ENCODE measurements at places on chromosomes 1 and 21.

GRCh38 chr1:66943361-66943969 lies 18.7 kb downstream of the MIER1 start:
- no peak for DNase-seq

DNA sequence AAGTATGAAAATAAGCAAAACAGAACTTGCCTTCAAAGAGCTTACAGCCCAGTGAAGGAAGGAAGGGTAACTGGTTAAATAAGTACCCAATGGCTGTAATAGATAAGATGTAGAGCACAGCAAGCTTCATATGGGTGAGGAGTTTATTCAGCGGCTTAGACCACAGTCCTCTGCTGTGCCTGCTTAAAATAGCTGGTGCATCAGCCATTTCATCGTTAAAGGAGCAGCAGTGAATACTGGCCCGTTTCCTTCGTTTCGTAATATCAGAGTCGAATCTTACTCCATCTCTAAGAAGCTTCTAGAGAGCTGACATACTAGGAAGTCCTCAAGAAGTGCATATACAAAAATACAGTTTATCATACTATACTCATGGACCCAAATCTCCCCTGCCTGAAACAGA lies 286.5 kb downstream of the NFIA start:
- DNase-seq: no peak

- no peak for DNase-seq
Measured at GRCh38 chr1:115179397-115180079, 90.2 kb upstream of the TSPAN2 start.

- no peak for DNase-seq
Measured at GRCh38 chr1:106038260-106038659, 1018.2 kb upstream of the PRMT6 start.

GRCh38 chr1:115193046-115193828 lies 103.9 kb upstream of the TSPAN2 start:
- DNase-seq: no peak

DNA sequence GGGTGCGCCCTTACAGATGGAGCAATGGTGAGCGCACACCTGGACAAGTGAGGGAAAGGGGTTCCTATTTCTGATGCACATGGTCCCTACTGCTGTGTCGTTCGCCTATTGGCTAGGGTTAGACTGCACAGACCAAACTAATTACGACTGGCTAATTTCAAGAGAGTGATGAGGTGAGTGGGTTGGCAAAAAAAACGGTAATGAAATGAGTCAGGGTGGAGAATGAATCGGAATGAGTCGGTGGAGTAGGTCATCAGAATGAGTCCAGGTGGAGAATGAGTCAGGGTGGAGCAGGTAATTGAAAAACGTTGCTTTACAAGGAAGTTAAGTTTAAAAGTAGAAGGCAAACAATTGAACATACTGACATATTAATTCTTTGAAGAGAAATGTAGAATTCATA lies 79.8 kb downstream of the WDR4 start:
- DNase-seq: no peak

DNA sequence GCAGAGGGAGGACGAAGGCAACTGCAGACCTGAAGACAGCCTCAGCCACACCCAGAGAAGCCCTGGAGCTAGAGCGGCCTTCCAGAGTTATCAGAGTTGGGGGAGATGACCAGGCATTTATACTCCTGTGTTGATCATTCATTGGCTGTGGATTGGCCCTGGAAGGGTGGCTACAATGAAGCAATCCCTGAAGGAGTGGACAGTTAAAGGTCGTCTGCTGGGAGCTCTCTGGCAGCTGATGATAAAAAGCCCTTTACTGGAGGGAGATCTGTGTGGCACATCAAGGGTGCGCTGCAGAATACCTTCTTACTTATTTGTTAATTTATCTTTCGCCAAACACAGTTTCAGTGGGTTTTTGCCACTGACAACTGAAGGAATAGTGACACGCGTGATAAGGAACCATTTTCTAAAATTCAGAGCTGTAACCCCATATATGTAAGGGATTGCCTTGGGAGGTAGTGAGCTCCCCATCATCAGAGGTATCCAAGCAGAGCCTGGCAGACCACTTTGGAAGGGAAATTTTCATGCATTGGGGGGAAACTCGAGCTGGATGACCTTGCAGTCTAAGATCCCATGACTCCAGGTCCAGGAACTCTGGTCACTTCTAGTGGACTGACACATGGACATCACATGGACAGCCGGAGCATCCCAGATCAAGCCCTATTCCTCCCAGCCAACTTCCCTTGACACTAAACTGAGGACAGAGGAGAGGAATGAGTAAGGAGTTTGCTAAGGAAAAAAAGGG lies 126.4 kb upstream of the GADD45A start:
- DNase-seq: no peak

DNA sequence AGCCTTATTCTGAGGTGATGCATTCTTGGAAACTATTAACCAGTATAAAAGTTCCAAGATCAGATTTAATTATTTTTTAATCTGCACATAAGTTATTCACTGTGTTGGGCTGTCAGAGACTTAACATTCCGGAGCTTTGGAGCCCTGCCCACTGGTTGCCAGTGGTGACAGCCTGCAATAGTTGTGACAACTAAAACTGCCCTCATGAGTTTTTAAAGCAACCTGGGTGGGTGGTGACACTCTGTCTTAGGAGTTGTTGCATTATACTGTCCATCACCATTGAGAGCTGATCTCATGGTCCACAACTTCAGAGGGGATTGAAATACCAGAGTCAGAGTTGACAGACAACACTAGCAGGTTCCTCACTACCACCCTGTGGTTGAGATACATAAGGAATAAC lies 653.9 kb upstream of the USP24 start:
- no peak for DNase-seq

GRCh38 chr1:44355582-44356305 lies 687 bp upstream of the ERI3 start:
- no peak for DNase-seq

DNA sequence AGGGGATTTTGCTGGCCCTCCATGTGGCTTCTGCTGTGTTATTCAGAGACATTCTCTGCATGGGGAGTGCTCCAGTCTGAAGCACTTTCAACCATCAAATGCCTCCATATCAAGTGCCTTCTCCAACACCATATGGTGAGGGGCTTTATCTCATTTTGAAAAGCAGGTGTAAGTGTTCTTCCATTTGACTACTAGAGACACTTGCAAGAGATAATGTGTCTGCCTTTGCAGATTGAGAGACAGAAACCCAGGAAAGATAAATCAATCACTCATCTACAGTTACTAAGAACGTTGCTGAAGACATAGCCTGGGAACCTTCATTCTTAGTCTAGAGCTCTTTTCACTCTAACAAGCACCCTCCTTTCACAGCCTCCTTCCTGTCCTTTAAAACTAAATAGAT lies 29.5 kb upstream of the REG4 start:
- no peak for DNase-seq

DNA sequence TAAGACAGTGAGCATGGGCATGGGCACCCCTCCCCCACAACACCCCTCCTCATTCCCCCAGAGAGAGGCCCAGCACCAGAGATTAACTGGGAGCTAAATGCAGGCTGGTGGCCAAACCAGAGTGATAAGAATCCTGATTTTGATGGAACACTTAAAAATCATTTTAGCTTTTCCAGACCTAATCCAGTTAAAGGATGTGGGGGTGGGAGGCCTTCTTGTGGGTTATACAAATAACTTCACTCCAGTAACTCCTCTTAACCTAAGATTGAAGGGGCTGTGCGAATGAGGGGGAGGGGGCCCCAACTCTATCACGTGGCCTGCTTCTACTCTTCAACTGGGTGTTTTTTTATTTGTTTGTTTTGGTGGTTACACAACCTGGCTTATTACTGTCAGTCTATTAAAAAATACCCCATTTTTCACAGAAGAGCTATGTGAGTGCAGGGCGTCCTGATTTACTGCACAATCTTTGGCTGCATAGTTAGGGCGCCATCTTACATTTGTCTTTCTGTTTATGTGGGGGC lies 398.1 kb upstream of the LYPLAL1 start:
- no peak for DNase-seq

DNA sequence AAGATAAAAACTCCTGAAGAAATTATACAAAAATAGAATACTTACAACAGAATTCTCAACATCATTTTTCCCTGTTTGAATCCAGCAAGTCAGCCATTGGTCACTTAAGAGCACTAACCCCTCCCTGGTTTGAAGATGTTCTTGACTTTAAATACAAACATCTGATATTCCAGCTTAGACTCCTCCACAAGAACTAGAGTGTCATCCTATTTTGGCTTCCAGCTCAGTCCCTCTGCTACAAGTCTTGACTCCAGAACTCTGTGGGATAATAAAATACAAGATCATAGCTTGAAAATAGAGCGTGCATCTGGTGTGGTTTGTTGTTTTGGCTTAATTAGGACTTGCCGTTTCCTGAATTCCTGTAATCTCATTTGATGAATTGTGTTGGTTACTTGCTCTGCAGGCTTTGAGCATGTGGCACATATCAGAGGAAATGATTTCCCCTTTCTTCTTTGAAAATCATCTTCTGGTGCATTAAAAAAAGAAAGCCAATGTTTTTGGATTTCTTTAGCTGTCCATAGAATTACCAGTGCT lies 63.7 kb upstream of the DPT start:
- no peak for DNase-seq

GRCh38 chr1:150160964-150161621 lies 11.4 kb downstream of the PLEKHO1 start:
- no peak for DNase-seq

- DNase-seq: peak; percentile 91
Measured at GRCh38 chr1:50968158-50968820, 1.8 kb upstream of the CDKN2C start.

- DNase-seq: peak; percentile 71
Measured at GRCh38 chr1:2205191-2205952, 10.8 kb upstream of the FAAP20 start.

DNA sequence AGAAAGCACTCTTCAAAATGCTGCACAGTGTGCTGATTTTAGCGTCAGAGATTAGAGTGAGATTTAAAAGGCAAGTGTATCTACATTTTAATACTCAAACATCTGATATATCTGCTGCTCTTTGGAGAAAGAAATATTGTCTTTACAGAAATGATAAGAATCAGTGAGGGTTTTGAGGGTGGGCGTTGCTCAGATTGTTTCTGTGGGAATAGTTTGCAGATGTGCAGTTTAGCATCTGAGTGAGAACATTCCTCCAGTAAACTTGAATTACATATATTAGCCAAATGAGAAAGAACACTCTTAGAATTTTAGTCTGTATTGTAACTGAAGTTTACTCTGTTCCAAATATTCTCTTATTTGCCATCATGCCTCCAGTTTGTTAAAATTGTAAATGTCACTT lies 549.2 kb downstream of the NEGR1 start:
- DNase-seq: no peak

- no peak for DNase-seq
Measured at GRCh38 chr1:9280015-9280860, 12.5 kb upstream of the SPSB1 start.

DNA sequence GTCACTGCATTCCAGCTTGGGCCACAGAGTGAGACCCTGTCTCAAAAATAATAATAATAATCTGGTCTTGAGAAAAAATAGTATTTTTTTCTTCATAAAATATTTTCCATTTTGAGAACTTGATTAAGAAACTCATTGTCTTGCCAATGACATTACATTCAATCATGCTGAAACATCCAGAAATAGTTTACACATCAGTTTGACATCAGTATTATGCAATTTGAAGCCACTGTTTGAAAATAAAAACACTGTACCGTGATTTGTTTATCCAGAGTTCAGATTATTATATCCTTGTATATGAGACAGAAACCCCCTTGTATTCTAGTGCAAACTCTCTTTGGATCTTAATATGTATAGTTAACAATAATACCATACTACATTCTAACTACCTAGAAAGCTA lies 6.9 kb downstream of the FMO2 start:
- DNase-seq: no peak

- no peak for DNase-seq
Measured at GRCh38 chr21:37245151-37245550, 22.0 kb downstream of the VPS26C start.

- no peak for DNase-seq
Measured at GRCh38 chr1:197973206-197973605, 56.0 kb downstream of the LHX9 start.

GRCh38 chr1:240244968-240245628 lies 153.4 kb downstream of the FMN2 start:
- no peak for DNase-seq

GRCh38 chr1:206684478-206685333 lies at the start of gene MAPKAPK2:
Gene MAPKAPK2, plus strand, starts transcription at chr1:206684905. Its CDS starts 325 bp downstream, at chr1:206685230.
- peak; percentile 41 for DNase-seq

GRCh38 chr1:215181518-215181917 lies 99.0 kb downstream of the KCNK2 start:
- DNase-seq: peak; percentile 2

DNA sequence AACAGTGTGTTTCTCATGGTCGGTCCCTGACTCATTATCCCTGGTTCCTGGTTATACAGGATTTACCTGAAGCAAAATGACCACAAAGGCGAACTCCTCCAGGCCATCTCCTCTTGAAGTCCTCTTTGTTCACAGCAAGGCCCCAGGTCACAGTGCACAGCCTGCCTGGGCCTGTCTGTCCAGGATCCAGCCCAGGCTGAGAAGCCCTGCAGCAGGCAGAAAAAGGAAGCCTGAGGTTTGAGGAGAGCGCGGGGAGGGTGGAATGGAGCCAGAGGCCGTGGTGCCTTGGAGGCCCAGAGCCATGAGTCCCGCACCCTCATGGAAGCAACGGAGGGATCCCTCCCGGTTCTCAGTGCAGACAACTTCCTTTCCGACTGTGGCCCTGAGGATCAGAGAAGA lies 136.8 kb upstream of the IRF2BP2 start:
- no peak for DNase-seq

GRCh38 chr1:210143465-210144062 lies 89.0 kb upstream of the SERTAD4 start:
- no peak for DNase-seq

DNA sequence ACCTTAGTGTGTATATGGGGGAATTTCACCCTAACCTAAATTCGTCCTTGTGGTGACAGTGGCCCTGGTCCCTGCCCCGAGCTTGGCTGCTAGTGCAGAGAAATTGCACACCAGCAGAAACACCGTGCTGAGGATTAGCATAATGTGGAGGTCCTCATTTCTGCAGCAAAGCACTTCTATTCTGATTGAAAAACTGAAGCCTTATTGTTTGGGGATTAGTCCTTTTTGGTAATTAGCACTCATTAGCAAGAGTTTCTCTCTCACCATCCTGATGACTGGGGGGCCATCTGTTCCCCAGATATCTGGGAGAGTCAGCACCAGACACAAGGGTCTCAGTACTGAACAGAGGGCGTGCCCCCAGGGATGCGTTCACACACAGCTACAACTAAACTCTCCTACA lies 55.2 kb downstream of the AJAP1 start:
- DNase-seq: no peak

GRCh38 chr1:157562515-157562914 lies 10.2 kb upstream of the FCRL5 start:
- DNase-seq: no peak

DNA sequence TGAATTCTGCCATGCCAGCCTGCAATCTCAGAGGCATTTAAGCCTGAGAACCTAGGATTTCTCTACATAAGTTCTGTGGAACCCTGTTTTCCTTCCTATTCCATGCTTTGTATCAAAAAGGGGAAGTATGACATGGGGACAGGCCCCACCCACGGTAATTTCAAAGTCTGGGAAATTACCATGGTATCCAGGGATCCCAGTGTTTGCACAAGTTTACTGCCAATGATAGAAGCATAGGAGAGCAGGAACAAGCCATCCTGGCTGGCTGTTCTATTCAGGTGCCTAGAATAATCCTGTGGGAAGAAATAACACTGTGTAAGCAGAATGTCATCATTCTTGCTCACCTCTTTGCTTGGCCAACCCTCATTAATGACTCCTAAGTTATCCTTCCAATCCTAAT lies 53.8 kb upstream of the ATP1B1 start:
- DNase-seq: no peak

GRCh38 chr1:108082738-108083562 lies 117.2 kb downstream of the SLC25A24 start:
- no peak for DNase-seq
